ENCODE measurements at places on chromosomes 7 and 10. TPM values are rescaled to one million over a fixed set of nuclear protein-coding genes. Genes with fewer than 3 reads are reported as not detected.

Gene GBX1
- not detected for total RNA-seq

Gene CTAGE4
- 0.25 TPM for total RNA-seq

Gene NKX2-3
- under 0.01 TPM for total RNA-seq

Gene STEAP1B
- 1.2 TPM for total RNA-seq

Gene USP6NL
- 29.7 TPM for total RNA-seq

Gene C10orf67
- 0.25 TPM for total RNA-seq

Gene ENO4
- total RNA-seq, result 1.2 TPM

Gene LLCFC1
- total RNA-seq, result not detected

Gene PSMA2
- 36.1 TPM for total RNA-seq

Gene C10orf143
- total RNA-seq, result 0.25 TPM
